AG20443 (cell line): ENCODE measurements at places on chromosomes 12 and 14.

DNA sequence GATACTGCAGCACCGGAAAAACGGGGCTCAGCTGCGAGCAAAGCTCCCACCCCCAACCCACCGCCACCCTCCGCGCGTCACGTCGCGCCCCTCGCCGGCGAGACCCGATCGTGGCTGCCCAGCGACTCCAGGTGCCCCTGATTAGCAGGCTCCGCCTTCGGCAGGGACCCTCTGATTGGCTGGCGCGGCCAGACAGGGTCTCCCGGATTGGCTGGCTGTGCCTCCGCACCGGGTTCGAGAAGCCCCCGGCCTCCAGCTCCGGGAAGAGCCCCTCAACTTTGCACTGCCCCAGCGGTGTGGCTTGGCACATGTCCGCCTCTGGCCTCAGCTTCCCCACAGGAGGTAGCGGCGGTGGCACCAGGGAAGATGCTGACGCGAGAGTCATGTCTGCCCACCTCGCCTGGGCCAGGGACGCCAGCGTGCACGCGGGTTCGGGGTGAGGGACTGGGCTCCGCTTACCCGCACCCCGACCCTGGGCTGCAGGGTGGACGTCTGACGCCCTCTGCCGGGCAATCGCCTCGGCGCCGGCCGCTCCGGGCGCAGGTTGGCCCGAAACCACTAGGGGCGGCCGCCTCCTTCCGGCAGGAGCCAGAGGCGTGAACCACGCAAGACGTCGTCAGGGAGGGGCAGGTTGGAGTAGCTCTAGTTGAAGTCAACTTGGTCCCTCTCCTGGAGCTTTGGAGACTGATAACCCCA, 498 bp upstream of the RHOF start:
- DNase-seq, result peak; percentile 90

- no peak for DNase-seq
These were observed 358.0 kb downstream of the DAD1 start for GRCh38 chr14:22231018-22231417.

DNA sequence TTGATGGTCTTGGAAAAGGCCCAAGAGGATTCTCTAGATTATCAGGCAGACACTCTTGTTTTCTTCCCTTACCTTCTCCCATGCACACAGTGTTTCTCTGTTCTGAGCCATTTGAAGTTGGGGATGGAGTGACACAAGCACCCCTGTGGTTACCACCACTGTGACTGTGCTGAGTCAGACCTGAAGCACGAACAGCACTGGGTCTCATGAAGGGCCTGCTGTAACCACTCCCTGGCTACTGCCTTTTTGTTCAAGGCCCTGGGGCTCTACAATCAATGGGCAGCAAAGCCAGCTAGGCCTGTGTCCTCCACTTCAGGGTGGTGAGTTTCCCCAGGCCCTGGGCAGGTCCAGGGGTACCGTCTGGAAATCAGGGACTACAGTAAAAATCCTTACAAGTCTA, 65.5 kb downstream of the TSPAN8 start:
- no peak for DNase-seq

GRCh38 chr12:92543359-92543758, 159.4 kb upstream of the PLEKHG7 start:
- no peak for DNase-seq

GRCh38 chr14:45810152-45810872, 557.3 kb upstream of the MIS18BP1 start:
- DNase-seq, result no peak

- DNase-seq, result no peak
These were observed 42.6 kb downstream of the TRAF3 start for GRCh38 chr14:102819747-102820330.

DNA sequence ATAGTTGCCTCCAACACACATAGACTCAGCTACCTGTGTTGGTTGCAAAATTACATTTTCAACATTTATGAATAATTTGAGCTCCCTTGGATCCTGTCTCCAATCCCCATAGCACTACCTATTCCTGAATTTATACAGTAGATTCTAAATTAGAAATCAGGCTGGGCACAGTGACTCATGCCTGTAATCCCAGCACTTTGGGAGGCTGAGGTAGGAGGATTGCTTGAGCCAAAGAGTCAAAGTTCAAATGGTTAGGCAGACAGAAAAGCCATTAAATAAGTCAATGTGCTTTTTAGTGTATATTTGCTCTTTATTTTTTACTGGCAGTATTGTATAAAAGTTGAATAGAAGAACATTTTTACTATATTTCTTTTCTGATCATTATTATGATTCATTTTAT, 24.9 kb upstream of the C2CD5 start:
- no peak for DNase-seq

- no peak for DNase-seq
These were observed 7.5 kb upstream of the KLHL42 start for GRCh38 chr12:27772328-27773049.

DNA sequence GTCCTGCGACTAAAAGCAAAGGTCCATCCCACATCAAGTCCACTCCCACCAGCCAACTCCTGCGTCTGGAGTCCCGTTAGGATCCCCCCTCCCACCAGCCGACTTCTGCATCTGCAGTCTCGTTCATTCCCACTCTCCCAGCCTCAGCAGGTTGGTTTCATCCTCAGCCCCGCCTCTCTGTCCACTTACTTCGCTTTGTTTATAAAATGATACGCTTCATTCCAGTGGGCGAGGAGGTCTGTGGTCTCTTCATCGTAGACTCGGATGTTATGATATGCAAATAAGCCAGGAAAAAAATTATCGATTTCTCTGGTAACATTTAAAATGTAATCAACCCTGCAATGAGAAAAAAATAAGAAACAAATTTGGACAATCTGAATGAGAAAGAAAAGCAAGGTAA, 56.8 kb downstream of the SSH1 start:
- DNase-seq, result no peak

DNA sequence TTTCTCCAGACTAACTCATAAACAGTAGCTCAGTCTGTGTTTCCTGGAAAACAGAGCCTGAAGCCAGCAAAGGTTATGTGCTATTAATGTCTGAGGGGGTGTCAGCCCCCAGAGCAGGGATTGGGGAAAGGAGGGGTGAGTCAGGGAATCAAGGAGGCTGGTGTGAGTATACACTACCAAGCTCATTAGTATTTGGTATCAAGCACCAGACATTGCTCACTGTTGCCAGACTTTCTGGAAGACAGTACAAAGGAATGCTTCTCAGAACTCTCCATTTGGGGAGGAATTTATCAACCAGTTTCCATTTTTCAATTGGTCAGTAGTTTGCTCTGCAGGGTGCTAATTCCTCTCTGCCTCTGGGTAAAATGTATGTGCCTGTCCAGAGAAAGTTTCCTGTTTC, 443.4 kb downstream of the GLT1D1 start:
- DNase-seq, result no peak

- DNase-seq, result no peak
These were observed 138.0 kb downstream of the ANO2 start for GRCh38 chr12:5807090-5807414.

- DNase-seq, result no peak
These were observed 397.7 kb downstream of the MDGA2 start for GRCh38 chr14:47277703-47278102.

DNA sequence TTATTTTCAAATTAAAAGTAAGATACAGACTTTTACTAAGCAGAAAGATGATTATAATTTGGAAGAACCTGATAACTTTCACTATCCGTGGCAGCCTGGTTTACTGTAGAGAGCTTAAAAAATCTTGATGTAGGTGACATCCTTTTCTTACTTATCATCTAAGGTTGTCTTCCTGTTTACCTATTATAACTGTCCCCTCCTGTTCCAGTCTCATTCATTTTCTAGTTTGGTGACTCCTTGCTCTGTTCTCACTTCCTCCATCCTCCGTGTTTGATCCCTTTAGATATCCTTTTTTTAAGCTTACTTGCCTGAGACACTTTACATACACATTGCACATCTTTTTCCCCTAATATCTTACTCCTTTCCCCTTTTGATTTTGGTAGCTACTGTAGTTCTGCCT, 27.5 kb downstream of the CCDC91 start:
- no peak for DNase-seq

- no peak for DNase-seq
These were observed 41.3 kb downstream of the BAZ1A start for GRCh38 chr14:34833549-34834523.

DNA sequence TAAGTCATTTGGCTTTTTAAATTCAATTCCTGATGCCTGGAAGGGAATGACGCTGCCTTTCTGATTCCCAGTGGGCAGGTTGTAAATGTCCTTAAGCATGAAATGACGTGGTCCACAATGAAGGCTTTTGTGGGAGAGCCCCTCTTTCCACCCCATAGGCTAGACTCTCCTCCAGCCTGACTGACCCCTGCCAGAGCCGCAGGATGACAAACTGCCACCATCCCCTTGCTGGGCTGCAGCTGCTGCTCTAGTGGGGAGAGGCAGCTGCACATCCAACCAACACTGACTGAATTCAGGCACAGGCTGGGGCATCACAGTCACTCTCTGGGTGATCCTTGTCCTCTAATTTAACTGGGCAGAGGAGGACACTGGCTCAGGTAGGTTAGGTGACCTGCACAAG, 6.3 kb downstream of the TSPAN11 start:
- DNase-seq, result no peak

DNA sequence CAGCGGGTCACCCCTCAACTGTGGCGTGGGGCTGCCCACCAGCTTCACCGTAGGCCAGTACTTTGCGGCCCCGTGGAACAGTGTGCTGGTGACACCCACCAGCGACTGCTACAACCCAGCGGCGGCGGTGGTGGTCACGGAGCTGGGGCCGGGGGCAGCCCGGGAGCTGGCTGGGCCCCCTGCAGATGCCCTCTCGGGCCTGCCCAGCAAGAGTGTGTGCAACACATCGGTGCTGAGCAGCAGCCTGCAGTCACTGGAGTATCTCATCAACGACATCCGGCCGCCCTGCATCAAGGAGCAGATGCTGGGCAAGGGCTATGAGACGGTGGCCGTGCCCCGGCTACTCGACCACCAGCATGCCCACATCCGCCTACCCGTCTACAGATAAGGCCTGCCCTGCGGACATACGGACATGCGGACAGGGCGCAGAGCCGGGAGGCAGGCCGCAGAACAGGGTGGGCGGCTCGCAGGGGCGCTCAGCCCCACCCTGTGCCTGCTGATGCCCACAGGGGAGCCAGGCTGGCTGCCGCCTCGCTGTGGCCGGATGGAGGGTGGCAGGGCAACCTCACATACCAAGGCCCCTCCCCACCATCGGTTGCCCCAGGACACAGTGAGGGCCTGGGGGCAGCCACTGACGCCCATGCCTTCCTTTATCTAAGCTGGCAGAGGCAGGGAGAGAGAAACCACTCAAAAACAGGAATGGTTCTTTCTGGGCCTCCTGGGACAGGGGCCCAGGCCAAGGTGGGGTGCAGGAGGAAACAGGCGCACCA, 55.5 kb downstream of the FAM222A start:
- DNase-seq, result no peak

- DNase-seq, result no peak
These were observed 12.3 kb upstream of the LMO3 start for GRCh38 chr12:16618256-16618655.

DNA sequence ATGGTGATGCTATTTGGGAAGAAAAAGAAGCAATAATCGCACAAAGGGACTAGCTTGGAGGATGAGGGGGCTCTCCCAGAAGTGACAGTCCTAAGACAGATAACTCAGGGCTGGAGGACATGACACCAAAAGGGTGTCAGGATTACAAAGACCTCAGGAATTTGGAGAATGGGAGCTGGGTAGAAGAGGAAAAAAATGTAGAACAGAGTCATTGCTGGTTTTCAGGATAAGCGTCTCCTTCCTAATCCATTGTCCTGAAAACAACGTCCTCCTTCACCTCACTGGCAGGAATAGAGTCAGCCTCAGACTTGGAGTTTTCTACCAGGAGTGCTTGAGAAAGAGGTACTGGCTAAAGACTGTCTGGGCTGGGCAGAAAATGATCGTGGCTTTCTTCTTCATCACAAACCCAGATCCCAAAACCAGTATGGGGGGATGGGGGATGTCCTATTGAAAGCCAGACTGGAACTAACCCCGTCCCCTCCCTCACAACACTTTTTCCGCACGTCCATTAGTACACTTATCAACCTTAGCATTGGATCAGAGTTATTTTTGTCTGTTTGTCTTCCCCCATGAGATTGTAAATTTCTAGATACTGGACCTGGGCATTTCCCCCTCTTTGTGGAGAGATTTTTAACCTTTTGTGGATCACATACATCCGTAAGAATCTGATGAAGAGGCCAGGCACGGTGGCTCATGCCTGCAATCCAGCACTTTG, 14.3 kb downstream of the B4GALNT3 start:
- peak; percentile 60 for DNase-seq

DNA sequence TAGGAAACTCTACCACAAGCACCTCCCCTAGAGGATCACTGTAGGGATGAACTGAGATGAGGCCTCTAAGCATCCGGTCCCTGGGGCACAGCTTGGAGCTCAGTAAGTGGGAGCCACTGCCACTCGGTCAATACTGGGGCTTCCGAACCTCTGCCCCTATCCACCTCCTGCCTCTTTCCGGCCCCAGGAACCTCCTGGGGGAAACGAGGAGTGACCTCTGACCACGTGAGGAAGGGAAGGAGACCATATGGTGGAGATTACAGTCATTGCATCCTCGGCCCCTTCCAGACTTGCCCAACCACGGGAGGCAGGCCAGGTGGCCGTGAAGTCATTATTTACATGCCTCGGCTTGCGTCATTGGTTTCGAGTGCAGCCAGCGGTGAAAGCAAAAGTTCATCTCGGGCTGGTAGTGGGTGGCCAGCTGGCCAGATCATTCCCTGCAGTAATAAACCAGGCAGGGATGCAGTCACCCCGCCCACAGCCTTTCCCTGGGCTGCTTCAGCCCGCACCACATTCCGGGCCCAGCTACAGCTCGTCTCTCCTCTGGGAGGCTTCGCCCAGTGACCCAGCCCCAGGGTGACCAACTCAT, 65.4 kb downstream of the C14orf132 start:
- peak; percentile 98 for DNase-seq

DNA sequence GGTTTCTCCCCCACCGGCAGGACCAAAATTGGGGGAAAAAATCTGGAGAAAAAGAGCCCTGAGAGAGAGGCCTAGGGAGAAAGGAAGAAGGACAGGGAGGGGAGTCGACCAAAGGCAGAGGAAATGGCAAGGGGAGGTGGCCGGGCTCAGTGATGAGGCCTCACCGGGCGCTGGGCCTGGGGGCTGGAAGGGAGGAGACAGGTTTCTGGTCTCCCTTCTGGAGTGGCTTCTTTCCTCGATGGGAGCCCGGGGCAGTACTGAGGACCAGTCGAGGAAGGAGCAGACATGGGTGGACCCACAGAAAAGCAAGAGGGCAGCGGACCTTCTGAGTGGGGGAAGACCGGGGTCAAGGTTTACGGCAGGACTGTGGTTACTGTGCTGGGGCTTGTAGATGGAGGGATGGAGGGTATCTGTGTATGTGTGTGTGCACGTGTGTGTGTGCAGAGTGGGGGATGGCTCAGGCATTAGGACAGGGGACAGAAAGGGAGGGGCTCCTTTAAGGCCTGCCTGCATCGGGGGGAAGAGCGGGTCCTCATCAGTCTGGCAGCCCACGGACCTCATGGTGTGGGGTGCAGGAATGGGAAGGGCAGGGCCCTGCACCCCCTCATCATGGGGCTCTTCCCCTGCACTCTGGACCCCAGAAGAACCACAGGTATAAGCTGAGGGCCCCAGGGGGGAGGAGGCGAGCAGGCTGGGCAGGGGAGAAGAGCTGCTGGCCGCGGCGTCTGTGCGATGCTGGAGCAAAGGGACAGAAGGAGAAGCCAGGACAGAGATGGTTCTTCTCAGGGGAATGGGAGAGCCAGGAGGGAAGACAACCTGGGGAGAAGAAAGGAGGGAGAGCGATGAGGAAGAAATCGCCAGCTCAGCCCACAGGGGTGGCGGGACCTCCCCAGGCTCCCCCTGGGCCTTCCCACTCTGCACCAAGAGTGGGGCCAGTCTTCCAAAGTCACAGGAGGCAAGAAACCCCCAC, 15.1 kb upstream of the RPLP0 start:
- no peak for DNase-seq
